ENCODE measurements at places on chromosomes 12 and 14.

- DNase-seq = no peak
Measured at GRCh38 chr12:47356129-47356700, 276.5 kb upstream of the AMIGO2 start.

- DNase-seq = no peak
Measured at GRCh38 chr14:31785574-31785973, 224.4 kb downstream of the NUBPL start.

GRCh38 chr14:104882991-104883660 is 18.1 kb downstream of the CEP170B start:
- no peak for DNase-seq

DNA sequence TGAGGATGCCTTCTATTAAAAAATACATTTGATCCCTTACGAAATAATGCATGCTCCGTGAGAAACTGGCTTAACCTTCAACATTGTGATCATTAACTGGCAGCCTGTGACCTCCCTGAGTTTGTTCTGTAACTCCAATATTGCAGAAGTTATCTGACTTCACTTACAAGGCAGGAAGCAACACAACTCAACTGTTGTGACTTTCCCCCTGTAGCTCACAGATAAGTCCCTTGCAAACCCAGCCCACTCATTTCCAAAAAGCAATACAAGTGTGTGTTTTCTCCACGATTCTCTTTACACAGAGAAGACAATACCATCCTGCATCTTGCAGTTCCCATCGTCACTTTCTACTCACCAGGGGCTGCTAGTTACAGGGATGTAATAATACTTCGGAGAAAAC is 304.7 kb upstream of the TMEM132C start:
- no peak for DNase-seq

DNA sequence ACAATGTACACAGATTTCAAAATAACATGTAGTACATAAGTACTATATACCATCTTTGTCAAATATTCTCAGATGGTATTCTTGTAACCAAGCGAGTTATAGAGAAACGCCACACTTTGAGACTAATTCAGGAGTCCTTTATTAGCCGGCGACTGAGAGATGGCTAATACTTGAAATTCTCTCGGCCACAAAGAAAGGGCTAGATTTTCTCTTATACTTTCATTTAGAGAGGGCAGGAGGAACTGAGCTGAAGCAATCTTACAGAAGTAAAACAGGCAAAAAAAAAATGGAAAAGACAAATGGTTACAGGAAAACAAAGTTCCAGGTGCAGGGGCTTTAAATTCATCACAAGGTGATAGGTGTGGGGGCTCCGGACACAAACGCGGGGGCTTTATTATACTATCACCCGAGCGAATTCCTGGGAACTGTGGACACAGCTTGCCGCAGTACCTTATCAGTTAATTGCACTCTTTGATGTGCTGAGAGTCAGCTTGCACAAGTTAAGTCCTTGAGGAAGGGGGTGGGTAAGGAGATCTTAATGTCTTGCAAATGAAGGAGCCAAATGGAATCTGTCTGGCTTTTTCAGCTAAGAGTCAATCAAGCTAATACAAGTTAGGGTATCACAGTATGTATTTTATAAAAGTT is 382.3 kb downstream of the KCNH5 start:
- DNase-seq = no peak

GRCh38 chr14:90755661-90756304 is 60.4 kb downstream of the TTC7B start:
- DNase-seq = no peak

DNA sequence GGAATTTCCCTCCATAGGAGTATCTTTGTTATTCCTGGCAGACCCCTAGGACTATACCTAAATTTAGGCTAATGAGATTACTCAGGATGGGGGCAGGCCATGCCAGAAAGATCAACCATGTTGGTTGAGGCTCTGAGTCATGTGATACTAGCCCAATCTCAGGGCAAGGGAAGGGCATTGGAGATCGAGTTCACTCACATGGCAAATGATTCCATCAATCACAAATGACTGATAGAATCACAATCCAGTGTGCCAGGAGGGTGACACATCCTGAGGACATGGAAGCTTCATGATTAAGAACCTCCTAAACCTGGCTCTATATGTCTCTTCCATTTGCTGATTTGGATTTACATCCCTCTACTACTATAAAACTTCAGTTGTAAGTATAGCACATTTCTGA is 182.3 kb downstream of the NTF3 start:
- DNase-seq = no peak

DNA sequence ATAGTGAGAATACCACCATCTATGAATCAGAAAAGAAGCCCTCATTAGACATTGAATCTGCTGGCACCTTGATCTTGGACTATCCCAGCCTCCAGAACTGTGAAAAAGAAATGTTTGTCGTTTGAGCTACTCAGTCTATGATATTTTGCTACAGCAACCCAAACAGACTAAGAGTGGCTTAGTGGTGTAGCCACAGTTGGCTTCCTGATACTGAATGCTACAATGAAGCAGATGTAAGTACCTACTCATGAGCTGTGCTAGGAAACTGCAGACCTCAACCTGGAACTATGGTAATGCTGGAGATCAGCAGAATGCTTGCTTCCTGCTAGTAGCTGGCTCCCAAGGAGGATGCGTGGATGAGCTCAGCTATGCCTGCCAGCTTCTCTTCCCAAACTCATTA is 268.6 kb upstream of the CRY1 start:
- no peak for DNase-seq

- no peak for DNase-seq
Measured at GRCh38 chr14:73645248-73645610, 443 bp downstream of the DNAL1 start.

DNA sequence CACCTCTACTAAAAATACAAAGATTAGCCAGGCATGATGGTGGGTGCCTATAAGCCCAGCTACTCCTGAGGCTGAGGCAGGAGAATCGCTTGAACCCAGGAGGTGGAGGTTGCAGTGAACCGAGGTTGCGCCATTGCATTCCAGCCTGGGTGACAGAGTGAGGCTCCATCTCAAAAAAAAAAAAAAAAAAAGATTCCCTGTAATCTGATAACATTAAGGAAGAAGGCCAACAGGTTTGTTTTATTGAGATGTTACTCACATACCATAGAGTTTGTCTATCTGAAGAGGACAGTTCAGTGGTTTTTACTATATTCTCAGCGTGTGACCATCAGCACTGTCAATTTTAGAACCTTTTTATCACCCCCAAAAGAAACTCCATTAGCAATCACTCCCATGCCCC is 37.5 kb downstream of the TSPAN9 start:
- no peak for DNase-seq

DNA sequence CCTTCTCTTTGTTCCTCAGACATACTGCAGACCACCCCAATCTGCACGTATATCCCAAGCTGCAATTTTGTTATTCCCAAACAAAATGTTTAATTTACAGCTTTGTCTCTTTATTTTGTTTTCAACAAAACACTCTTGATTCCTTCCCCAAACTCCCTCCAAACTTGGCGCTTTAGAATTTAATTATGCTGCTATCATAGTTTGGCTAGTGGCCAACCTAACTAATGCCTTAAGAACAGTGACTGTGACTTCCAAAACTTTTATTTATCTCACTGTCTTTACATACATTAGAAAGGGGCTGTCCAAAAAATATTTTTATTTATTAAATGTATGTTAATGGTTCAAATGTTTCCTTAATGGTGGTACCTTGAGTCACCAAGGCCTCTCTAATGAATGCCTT is 7.1 kb downstream of the TMBIM4 start:
- DNase-seq = no peak

DNA sequence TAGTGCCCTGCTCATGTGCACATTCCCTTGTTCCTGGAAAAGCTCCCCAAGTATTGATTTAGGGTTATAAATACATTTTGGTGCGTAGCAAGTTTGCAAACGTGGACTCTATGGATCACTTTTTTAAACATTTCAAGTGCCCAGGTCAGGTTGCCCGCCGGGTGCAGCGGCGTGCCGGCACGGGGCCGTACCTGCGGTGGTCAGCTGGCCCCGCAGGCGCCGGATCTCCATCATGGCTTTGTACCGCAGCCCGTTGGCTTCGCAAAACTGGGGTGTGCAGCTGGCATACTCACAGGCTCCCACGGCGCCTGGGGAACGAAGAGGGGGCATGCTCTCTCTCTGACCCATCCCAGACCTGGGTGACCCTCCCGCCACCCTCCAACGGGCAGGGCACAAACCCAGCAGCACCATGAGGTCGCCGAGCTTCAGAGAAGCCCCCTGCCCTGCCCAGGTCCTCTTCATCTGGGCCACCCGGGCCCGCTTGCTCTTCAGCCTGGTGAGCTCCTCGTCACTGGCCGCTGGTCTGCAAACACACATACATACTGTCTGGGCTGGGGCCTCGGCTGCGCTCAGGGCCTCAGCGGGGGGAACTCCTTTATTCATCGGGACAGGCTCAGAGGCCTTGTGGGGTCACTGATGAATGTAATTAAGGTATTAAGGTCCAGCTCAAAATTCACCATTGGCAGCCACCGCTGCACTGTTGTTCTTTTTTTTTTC is 35.1 kb downstream of the DHX37 start:
- no peak for DNase-seq

GRCh38 chr14:51239813-51240803 is at the start of gene TMX1:
Gene TMX1, plus strand, starts transcription at chr14:51240247. Its CDS starts 46 bp downstream, at chr14:51240293.
- peak; percentile 86 for DNase-seq

DNA sequence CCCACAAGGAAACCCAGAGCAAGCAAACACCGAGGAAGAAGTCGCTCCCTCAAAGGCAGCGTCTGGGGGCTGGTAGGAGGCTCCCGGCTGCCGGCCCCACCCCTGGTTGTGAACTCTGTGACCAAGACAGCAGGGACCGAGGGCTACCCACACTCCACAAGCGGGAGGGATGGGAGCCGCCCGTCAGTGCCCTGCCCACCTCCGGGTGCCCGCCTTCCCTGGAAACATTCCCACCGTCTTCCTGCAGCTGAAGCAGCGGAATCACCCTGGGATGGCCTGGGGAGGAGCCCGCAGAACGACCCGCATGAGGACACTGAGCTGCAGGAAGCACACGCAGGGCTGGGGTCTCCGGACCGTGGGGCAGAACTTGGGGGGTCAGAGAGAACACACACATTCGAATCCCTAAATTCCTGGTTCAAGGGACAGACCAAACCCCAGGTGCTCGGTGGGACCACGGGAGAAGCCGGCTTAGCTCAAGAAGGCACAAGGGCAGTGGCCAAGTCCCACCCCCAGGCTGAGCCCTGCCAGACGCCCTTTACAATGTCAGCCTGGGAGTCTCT is 33.5 kb upstream of the C14orf180 start:
- DNase-seq = no peak

DNA sequence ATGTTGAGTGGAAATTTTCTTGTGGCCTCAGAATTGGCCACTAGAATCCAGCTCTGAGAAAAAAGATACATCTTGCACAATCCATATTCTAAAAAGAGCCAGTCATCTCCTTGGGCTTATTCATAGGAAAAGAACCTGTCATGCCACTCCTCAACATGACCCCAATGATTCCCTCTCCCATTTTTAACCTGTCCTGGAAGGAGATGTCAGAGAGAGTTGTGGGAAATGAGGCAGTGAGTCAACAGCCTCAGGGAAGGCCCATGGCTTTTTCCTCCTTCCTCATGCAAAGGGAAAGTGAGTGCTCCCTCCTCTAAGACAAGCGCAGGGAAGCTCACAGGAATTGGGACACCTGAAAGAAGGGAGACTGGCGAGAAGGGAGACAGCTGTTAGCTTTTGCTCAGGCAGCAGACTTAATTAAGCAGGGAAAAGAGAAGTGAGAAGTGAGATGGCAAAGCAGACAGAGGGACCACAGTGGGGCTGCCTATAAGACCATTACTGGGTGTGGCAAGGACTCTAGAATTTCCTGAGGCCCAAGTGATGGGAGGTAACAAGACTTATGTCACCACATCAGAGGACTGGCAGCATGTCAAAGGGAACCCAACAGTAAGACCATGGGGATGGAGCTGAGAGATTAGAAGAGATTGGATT is 10.2 kb upstream of the DHRS7 start:
- DNase-seq = no peak

DNA sequence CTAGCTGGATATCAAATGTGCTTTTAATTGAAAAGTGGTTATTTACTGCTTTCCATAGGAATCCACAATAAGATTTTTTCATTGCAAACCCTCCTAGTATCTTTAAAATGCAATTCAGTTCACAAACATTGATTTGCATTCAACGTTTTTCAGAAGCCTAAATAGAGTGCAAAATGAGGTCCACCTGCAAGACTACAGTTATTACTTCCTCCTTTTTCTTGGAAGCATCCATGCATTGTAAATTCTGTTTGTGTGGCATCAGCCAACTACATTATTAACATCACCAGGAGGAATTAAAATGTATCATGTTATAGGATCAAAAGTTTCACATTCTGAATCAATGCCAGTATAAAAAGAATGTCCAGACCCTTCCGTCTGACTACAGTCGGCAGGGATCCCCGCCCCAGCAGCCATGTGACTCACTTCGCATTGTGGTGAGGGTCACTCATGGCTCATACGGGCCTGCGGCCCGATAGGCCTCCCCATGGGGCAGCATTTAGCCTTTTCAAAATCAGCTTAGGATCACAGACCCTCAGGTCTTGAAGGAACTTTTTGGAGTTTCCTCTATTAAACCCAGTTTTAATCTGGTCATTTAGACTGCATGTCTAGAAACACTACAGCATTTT is 46.3 kb downstream of the NTF3 start:
- no peak for DNase-seq

DNA sequence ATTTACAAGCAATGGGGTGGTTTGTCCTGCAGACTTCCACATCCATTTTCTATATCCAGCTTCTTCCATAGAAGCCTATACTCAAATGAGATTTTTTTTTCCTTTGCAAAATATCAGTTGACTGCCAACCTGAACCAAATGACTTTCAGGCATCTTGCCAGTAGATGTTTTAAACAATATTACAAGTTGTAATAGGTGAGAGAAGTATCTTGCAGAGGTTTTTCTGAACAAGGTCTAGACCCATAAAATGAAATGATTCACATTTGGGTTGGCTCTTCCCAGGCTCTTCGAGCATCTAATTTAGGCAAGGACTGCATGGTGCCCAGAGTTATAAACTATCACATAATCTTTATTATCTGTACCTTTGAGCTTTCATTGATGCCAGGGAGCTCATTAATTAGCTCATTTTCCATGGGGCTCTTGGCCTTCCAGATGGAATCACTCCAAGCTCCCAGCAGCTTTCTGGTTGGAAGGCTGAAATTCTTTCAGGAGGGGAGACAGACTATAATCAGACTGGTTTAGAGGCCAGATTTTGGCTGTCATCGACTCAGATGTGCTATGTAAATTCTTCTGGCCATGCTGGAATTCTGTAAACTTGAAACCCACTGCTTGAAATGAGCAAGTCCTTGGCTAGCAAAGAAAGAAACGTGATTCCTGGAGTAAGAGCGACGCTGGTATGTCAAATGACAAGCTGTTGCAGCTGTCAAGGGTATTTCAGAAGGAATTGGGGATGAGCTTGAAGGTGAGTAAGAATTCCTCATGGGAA is 32.2 kb upstream of the DICER1 start:
- DNase-seq = no peak

DNA sequence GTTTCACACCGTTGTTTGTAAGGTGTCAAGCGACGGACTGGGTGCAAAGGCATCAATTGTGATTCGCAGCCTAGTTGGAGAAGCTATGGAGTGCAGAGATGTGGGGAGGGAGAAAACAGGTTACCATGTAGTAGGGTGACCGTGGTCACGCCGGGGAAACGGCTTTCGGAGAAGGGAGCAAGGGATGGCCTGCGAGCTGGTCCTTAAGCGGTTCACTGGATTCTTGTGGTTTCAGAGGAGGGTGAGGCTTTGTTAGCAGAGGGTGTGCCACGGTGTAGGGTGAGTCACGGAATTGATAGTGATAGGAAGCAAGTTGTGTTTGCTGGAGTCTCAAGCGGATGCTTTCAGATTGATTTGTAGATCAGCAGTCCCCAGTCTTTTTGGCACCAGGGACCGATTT is 2.3 kb downstream of the PIWIL1 start:
- no peak for DNase-seq
